ENCODE measurements at places on chromosomes 12 and 14.

DNA sequence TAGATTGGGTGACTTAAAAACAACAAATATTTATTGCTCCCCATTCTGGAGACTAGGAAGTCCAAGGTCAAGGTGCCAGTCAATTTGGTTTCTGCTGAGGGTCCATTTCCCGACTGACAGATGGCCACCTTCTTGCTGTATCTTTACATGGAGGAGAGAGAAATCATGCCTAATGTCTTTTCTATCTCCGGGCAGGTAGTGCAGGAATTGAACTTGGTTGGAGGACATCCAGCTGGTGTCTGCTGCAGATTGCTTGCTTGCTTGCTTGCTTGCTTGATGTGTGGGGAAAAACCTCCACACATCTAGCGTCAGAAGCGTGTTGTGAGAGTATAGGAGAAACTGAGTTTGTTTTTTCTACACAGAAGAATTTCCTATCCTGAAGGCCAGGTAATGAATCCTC, 561.4 kb downstream of the DIO2 start:
- DNase-seq: no peak

GRCh38 chr12:106297681-106298080, 4.9 kb upstream of the TCP11L2 start:
- peak; percentile 28 for DNase-seq

DNA sequence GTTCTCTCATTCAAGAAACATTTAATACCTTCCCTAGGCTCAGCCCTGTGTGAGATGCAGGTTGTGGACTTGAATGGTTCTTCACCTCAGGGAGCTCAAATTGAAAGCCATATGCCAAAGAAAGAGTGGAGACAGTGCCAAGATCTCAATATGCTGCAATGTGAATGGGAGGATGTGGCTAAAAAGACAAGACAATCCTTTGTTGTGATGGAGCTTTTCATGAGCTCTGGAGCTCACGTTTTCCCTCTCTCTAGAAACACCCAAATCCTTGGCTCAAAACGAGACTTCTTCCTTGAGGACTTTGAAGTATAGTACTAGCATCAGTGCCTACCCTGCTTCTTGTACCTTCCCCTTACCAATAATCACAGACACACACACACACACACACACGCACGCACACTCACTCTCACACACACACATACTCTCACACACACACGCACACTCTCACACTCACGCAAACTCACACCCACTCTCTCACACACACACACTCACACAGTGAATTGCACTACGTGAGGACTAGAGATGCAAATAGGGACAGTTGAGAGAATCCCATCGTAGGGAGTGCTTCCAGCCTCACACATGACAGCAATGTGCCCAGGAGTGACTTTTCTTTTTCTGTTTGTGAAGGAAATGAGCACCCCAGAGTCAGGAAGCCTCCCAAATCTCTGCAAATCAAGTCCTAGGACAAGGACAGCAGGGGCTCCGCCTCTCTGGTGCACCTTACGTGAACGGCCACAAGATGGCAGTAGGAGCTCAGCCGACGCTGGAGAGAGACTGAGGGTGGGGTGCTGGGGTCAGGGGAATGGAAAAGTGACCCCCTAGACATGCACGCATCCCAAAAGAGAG, 231.4 kb downstream of the PCNX1 start:
- DNase-seq: peak; percentile 68

- no peak for DNase-seq
These were observed 1277.0 kb downstream of the TMEM121 start for GRCh38 chr14:106803379-106803778.

- peak; percentile 33 for DNase-seq
These were observed 268.9 kb downstream of the RAD51B start for GRCh38 chr14:68088451-68088854.
